ENCODE measurements at places on chromosomes 7 and 10. TPM values are rescaled to one million over a fixed set of nuclear protein-coding genes. Genes with fewer than 3 reads are reported as not detected.

The SYT15 gene
- 1.0 TPM for total RNA-seq

The CALML3 gene
- not detected for total RNA-seq

The CFAP46 gene
- total RNA-seq: not detected

The COL1A2 gene
- 6,663 TPM for total RNA-seq

The BEND7 gene
- 6.8 TPM for total RNA-seq

The FAM180A gene
- 0.52 TPM for total RNA-seq

The CALCR gene
- 5.2 TPM for total RNA-seq

The INSYN2A gene
- total RNA-seq: under 0.01 TPM

The PAX2 gene
- not detected for total RNA-seq

The CADPS2 gene
- 12.5 TPM for total RNA-seq

Data from skeletal muscle tissue (tissue), 5 donors.